ENCODE measurements at places on chromosomes 16 and 17.

DNA sequence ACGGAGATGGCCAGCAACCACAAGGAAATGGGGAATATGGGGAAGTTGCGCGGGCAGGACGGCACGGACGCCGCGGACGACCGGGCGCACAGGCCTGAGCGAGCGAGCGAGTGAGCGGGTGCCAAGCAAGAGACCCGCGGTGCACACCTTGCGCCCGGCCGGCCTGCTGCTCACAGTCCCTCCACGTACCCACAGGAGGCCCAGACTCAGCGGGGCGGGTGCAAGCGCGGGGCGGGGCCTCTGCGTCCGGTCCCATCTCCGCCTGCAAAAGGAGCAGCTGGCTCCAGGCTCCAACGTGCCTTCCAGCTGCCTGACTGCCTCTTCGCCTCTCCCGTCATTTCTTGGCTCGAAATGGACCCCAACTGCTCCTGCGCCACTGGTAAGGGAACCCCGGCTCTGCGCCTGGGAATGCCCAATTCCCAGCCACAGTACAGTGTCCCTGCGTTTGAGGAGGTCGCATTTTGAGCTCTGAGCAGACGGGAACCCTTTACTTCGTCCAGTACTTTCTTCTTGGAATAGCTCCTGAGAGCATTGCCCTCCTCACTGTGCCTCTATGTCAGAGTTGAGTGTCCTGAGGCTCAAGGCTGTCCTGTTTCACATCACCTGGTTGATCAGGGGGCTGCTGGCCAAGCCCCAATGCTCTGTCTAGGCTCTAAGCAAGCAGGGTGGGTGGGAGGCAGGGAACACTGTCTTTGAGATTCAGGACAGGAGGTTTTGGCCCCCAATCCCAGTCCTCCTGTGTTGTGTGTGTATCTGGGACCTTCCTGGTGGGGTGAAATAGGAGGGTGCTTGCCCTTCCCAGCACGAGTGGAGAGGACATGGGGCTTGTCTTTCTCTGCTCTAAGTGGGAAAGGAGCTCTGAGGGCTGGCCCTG is 8.1 kb upstream of the MT1E start:
- DNase-seq: peak; percentile 38

GRCh38 chr17:39809221-39809620 is 54.9 kb downstream of the IKZF3 start:
- DNase-seq: no peak

GRCh38 chr17:49397586-49397985 is 17.1 kb downstream of the PHB1 start:
- DNase-seq: no peak

GRCh38 chr17:3907483-3908216 is 8.6 kb downstream of the P2RX1 start:
- no peak for DNase-seq

DNA sequence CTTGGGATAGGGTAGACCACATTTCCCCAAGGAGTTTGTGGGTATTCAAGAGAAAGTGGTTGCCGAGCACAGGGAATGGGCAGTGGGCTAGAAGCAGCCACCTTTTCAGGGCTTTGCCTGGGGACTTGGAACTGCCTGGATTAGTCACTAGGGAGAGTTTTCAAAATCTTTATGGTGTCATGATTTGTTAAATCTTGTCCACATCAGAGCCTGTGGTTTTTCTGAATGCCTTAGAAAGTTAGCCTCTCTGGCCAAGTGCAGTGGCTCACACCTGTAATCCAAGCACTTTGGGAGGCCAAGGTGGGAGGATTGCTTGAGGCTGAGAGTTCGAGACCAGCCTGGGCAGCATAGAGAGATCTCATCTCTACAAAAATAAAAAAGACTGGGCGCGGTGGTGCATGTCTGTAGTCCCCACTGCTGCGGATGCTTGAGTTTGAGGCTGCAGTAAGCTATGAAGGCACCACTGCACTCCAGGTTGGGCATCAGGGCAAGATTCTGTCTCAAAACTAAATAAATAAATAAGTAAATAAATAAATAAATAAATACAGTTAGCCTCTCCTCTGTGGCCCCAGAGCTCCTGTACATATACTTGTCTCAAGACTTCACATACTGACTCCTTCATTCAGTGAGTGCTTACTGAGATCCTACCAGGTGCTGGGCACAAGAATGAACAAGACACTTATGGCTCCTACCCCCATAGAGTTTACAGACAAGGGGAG is 76.3 kb upstream of the HNF1B start:
- no peak for DNase-seq

DNA sequence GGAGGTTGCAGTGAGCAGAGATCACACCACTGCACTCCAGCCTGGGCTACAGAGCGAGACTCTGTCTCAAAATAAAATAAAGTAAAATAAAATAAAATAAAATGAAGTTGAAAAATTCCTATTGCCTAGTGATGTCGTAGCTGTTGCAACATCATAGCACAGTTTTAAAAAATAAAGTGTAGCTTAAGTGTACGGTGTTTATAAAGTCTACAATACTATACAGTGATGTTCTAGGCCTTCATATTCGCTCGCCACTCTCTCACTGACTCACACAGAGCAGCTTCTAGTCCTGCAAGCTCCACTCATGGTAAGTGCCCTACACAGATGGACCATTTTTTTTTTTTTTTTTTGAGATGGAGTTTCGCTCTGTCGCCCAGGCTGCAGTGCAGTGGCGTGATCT is 43.5 kb upstream of the MNT start:
- no peak for DNase-seq

GRCh38 chr17:7636163-7636562 is 6.2 kb downstream of the SHBG start:
- no peak for DNase-seq

DNA sequence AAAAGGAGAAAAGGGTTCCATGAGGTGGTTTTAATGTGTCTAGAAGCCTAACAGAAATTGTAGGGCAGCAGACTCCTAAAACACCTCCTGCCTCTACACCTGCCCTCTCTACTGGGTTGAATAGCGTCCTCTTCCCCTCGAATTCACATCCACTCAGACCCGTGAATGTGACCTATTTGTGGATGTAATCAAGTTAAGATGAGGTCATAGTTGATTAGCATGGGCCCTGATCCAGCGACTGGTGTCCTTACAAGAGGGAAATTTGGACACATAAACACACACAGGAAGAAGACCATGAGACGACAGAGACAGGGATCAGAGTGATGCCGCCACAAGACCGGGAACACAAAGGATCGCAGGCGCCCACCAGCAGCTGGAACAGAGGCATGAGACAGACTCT is 13.5 kb downstream of the CD300LF start:
- no peak for DNase-seq

DNA sequence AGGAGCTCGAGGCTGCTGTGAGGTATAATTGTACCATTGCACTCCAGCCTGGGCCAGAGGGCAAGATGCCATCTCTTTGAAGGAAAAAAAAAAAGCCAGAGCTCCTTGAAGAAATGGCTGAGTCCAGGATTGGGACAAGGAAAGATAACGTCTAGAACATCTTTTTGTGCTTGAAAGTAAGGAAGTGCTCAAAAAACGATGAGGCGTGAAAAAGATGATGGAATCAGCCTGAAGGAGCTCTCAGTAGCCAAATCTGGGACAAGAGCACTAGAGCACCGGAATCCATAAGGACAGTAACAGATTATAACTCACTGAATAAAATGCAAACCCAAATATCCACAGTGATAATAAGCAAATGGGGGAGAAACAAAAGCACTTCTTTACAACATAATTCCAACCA is 22.1 kb downstream of the EFTUD2 start:
- no peak for DNase-seq

GRCh38 chr17:40329839-40330794 is 21.1 kb downstream of the RARA start:
- DNase-seq: peak; percentile 45

GRCh38 chr17:40130352-40131042 is 8.7 kb downstream of the MSL1 start:
- no peak for DNase-seq

- no peak for DNase-seq
These were observed 74.0 kb upstream of the HLF start for GRCh38 chr17:55190748-55191147.

- no peak for DNase-seq
These were observed 48.7 kb upstream of the SEC14L1 start for GRCh38 chr17:77092025-77092424.

Measured in CD4-positive, alpha-beta T cell treated with Interleukin-12 subunit alpha and Interleukin-12 subunit beta, for 1 hour (primary cell).